GM23248 (cell line): ENCODE measurements at places on chromosomes 1 and 21. TPM values are rescaled to one million over a fixed set of nuclear protein-coding genes. Genes with fewer than 3 reads are reported as not detected.

The LRP8 gene
- 6.3 and 8.9 TPM in 2 replicates for total RNA-seq

The OR2M3 gene
- total RNA-seq: not detected in 2 replicates

The DFFB gene
- 6.4 and 18.3 TPM in 2 replicates for total RNA-seq

GRCh38 chr1:31752258-31752657 lies 11.9 kb downstream of the ADGRB2 start:
- H3K27me3 ChIP-seq: no peaks in the 10 kb centered on the region
- no peaks in the 10 kb centered on the region for H3K36me3 ChIP-seq
- no peak for DNase-seq
- H3K27ac ChIP-seq: no peak overlapping the region
